Keratinocyte (primary cell): ENCODE measurements at places on chromosomes 6 and 20.

- DNase-seq: no peak
Measured at GRCh38 chr6:74448850-74449249, 752.8 kb downstream of the CD109 start.

DNA sequence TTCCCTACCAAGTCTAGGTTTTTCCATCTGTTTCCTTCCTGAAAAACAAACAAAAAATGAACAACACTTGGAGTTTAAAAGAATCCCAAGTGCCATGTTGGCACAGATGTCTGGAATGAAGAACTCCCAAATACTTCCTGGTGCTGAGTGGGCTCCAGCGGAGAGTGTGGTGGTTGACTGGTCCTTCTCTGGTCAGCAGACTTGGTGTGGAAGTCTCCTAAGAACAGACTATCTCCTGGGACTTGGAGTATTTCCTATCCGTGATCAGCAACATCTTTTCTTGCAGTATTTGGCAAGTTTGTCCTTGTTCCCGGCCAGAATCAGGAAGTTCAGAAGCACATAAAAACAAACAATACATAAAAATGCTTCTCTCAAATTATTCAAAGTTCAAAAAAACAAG is 154.1 kb downstream of the MTFR2 start:
- DNase-seq: no peak

GRCh38 chr6:36114798-36115408 is 15.4 kb upstream of the MAPK13 start:
- no peak for DNase-seq

GRCh38 chr6:135680964-135681913 is 170.3 kb upstream of the PDE7B start:
- DNase-seq: no peak

DNA sequence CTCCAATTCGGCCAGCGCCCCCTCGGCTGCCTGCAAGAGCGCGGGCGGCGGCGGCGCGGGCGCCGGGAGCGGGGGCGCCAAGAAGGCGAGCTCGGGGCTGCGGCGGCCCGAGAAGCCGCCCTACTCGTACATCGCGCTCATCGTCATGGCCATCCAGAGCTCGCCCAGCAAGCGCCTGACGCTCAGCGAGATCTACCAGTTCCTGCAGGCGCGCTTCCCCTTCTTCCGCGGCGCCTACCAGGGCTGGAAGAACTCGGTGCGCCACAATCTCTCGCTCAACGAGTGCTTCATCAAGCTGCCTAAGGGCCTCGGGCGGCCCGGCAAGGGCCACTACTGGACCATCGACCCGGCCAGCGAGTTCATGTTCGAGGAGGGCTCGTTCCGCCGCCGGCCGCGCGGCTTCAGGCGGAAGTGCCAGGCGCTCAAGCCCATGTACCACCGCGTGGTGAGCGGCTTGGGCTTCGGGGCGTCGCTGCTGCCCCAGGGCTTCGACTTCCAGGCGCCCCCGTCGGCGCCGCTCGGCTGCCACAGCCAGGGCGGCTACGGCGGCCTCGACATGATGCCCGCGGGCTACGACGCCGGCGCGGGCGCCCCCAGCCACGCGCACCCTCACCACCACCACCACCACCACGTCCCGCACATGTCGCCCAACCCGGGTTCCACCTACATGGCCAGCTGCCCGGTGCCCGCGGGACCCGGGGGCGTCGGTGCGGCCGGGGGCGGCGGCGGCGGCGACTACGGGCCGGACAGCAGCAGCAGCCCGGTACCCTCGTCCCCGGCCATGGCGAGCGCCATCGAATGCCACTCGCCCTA is 963 bp downstream of the FOXF2 start:
- DNase-seq: no peak

DNA sequence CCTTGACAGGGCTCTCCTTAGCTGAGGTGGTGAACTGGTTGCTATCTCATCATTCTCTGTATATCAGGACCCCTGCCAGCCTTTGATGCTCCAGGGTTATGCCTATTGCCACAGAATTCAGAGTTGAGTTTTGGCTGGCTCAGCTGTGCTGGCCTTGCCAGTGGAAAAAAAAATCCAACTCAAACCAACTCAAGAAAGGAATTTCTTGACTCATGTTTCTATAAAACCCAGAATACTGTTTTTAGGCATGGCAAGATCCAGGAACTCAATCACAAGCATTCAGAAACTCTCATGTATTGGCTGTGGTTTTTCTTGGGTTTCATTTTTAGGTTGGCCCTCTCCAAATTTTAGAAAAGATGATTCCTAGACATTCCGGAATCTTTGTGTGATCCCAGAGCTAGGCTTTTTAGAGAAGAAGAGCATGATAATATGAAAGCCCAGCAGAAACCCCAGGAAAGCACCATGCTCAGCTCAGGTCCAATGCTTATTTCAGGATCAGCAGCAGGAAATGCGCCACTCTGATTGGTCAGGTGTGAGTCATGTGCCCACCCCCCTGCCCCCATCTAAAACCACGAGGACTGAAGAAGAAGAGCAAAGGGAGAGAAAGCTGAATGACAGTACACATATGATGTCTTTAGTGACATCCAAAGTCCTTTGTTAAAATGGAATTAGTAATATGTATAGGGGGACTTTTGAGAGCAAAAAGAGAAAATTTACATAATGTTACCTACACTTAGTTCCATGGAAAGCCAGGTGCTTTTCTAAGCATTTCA is 122.9 kb downstream of the RNF144B start:
- DNase-seq: no peak

DNA sequence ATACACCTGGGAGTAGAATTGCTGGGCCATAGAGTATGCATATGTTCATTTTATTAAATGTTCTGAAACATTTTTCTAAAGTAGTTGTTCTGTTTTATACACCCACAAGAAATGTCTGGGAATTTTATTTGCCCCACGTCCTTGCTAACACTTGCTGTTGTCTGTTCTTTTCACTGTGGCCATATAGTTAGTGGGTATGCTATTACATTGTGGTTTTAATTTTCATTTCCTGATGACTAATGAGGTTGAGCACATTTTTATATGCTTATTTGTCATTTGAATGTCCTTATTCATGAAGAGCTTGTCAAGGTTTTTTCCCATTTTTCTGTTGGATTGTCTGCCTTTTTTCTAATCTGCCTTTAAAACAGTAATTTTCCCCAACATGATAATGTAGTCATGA is 41.5 kb upstream of the TGM3 start:
- no peak for DNase-seq

GRCh38 chr20:12112665-12113064 is 195.0 kb downstream of the BTBD3 start:
- no peak for DNase-seq

GRCh38 chr6:38935051-38935450 is 113.5 kb upstream of the GLP1R start:
- no peak for DNase-seq

- no peak for DNase-seq
Measured at GRCh38 chr6:136525586-136526195, 24.5 kb downstream of the MAP7 start.

DNA sequence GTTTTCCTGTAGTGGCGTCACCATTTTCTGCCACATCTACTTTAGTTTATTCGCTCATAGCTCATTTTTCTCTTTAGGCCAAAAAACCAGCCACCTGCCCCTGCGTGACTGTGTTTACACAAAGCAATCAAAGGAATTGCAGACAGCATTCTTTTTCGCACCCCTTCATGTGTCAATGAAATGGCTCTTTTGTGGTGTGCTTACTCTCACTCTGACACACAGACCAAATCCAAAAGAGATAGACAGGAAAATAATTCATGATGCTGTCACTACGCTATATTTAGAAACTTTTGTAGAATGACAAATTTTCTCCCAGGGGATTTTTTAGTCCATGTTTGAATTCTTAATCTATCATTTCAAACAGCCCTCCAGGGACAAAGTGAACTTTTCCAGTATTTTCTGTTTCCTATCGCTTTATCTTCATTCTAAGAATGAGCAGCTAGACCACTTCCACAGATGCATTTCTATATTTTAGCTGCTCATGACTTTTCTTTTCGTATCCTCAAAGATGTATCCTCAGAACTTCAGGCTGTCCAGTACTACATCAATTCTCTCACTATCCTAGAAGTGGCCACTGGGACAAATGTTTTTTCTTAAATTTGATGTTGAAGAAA is 37.9 kb upstream of the KHDRBS2 start:
- DNase-seq: no peak

DNA sequence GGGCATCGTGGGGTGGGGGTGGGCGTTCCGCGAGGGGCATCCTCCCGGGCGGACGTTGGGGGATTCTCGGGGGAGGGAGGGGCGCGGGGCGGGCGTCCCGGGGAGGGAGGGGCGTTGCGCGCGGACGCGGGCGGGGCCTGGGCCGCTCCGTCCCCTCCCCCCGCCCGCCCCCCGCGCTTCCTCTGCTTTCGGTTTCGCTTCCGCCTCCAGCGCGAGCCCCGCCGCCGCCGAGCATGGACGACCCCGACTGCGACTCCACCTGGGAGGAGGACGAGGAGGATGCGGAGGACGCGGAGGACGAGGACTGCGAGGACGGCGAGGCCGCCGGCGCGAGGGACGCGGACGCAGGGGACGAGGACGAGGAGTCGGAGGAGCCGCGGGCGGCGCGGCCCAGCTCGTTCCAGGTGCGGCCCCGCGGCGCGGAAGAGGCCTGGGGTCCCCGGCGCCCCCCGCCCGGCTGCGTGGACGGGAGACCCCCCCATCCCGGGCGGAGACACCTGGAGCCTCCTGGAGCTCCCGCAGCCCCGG is at the start of gene OGFR:
Gene OGFR, plus strand, starts transcription at position 209 of the 528 bp plus-strand sequence. Its CDS starts 25 bp downstream, at position 234.
- DNase-seq: no peak

GRCh38 chr6:124027392-124027791 is 223.7 kb downstream of the NKAIN2 start:
- no peak for DNase-seq

DNA sequence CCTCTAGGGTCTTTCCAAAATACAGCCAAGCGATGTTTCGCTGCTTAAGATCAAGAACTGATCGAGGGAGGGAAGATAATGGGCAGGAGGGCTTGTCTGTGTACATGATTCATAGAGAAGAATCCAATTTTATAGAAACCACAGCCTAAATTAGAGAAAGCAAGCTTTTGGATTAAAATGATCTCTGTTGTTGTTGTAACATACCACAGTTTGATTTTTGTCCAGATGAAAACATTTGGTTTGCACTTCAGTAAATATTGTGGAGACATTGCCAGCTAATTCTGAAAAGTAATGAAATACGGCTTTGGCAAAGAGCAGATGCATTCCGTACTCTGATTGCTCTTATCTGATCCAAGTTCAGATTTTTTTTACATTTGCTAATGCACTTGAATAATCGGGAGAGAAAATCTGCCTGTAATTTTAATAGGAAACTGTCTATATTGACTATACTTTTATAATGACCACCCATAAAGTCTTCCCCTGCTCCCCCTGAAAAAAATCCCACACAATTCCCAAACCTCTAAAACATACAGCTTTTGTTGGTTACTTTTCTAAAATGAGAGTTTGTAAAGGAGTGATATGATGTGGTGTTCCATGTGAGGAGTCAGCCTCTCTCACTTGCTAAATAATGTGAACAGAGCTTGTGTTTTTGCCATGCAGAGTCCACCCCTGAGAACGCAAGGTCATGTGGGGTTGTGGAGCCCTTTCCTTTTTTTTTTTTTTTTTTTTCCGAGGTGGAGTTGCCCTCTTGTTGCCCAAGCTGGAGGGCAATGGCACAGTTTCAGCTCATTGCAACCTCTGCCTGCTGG is 199.9 kb downstream of the DTNBP1 start:
- no peak for DNase-seq

DNA sequence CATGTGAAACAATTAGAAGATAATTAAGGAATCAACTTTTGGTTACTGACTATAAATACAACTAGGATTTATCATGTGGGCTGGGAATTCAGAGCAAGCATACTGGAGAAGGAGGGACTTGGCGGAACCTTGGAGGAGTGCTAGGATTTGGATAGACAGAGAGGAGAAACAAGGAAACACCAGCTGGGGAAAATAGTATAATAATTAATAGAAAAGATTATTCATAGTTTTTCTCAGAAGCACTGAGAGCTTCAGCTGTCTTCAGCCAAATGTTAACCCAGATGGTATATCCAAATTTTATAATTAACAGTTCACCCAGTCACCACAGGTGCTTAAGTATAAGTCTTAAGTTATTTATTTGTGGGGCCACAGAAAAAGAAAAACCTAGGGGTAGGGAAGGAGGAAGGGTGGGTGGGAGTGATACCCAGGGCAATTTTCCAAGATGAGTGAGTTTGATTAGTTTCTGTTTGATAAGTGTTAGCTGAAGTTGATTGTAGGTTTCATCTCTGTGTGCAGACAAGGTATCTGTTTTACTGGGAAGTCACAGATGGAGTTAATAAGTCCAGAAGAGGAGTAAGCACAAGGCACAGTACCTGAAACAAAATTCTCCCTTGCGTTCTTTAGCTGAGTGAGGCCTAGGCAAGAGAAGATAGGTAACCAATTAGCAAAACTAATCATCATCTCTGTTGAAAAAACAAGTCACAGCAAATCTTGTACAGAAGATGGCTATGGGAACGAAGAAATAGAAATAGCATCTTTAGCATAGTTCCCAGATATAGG is 175.5 kb downstream of the TFAP2B start:
- no peak for DNase-seq

- DNase-seq: no peak
Measured at GRCh38 chr20:39633689-39634088, 671.5 kb downstream of the DHX35 start.

GRCh38 chr6:112343390-112343789 is 3.7 kb upstream of the RFPL4B start:
- DNase-seq: no peak

DNA sequence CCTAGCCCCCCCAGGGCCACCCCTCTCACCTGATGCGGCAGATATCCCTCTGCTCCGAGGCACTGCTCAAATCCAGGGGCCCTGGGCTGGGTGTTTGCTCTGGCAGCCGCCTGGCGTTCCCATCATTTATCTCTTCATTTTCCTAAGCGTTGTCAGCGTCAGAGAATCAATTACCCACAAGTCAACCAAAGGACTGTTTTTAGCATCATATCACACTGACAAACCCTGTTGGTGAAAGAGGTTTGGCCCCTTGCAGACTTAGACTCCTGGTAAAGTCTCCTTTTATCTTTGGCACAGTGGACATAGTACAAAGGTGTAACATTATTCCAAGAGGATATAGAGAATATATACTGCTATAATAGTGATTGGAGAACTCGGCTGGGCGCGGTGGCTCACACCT is at the start of gene GHRH:
Gene GHRH, minus strand, starts transcription at position 101 of the 400 bp plus-strand sequence. CDS start 4,925 bp downstream, outside the sequence.
- DNase-seq: no peak

DNA sequence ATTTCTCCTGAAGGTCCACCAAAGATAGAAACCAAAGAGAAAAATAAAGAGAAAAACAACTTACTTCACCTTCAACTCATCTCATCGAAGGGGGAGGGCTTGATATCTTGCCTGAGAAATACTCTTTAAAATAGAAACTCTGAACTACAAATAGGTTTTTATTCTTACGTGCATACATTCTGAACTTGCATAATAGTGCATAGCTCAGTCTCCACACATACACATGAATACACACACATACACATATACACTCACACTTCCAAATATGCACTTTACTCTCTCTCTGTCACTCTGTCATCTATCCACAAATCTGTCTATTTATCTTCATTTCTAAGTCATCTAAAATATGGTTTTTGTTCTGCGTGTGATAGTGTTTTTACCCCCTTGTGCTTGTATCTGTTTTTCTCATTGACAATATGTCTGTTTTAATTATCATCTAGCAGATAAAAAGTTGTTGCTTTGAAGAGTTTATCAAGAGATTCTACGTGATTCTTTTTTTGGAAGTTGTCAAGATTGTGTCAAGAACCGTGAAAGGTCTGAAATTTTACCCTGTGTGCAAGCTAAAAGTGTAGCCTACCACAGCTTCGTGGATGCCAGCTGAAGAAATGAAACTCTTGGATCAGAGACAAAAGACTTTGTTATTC is 468.8 kb downstream of the EPM2A start:
- DNase-seq: no peak

- DNase-seq: no peak
Measured at GRCh38 chr6:80223743-80224212, 117.3 kb downstream of the BCKDHB start.

- DNase-seq: no peak
Measured at GRCh38 chr6:169395080-169395805, 141.6 kb upstream of the THBS2 start.

GRCh38 chr20:46259260-46259859 is 48.9 kb downstream of the CDH22 start:
- DNase-seq: no peak
